Heart left ventricle (tissue), 16 donors: ENCODE measurements at places on chromosomes 16 and 17. TPM values are rescaled to one million over a fixed set of nuclear protein-coding genes. Genes with fewer than 3 reads are reported as not detected.

GRCh38 chr16:79528338-79528737 lies 72.2 kb downstream of the MAF start:
- H3K4me1 ChIP-seq: peaks cover 19% of the 10 kb centered on the region
- DNase-seq: no peak
- H3K36me3 ChIP-seq: no peaks in the 10 kb centered on the region
- H3K27me3 ChIP-seq: no peaks in the 10 kb centered on the region
- H3K4me3 ChIP-seq: no peak overlapping the region

- DNase-seq: no peak
- H3K4me1 ChIP-seq: no peaks in the 10 kb centered on the region
- H3K36me3 ChIP-seq: no peaks in the 10 kb centered on the region
Observed at GRCh38 chr17:8835631-8836364, 31.7 kb downstream of the PIK3R6 start.

- H3K27ac ChIP-seq: no peak overlapping the region
- no peak for DNase-seq
- no peaks in the 10 kb centered on the region for H3K36me3 ChIP-seq
- no peaks in the 10 kb centered on the region for H3K4me1 ChIP-seq
Observed at GRCh38 chr16:65984296-65984695, 382.2 kb upstream of the CDH5 start.

- no peak overlapping the region for H3K4me3 ChIP-seq
- peaks cover 76% of the 10 kb centered on the region for H3K4me1 ChIP-seq
- no peaks in the 10 kb centered on the region for H3K27me3 ChIP-seq
- peaks cover 8% of the 10 kb centered on the region for H3K36me3 ChIP-seq
- H3K27ac ChIP-seq: peak overlapping the region; percentile 100
Observed at GRCh38 chr17:40070709-40071312, 8.0 kb downstream of the THRA start.

Gene GNPTG
- total RNA-seq: 25.4 TPM

Gene CTRL
- total RNA-seq: 0.23 TPM

Gene KRTAP4-1
- total RNA-seq: not detected
